CD4-positive, alpha-beta T cell treated with Interferon gamma for 1 hour (primary cell): ENCODE measurements at places on chromosomes 5 and 9.

- DNase-seq: no peak
Observed at GRCh38 chr9:80059979-80060378, 488.2 kb downstream of the TLE4 start.

DNA sequence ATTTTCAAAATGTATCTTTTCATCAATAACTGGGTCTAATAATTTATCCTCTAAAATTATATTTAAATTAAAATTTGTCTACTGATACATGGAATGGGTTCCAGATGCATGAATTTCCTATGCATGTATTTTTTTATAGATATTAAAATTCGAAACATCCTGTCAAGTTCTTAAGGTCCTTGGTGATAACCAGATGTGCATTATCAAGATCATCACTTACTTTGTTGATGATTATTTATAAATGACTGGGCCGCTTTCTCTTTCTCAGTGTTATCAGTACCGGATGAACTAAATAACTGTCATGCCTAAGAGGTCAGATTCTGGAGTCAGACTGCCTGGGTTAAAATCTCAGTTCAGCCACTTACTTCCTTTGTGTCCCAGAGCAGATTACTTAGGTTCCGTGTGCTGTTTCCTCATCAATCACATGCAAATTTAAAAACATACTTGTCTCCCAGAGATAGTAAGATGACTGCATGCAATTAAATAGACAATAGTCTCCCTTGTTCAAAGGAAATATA, 124.3 kb downstream of the TEX10 start:
- no peak for DNase-seq

- DNase-seq: no peak
Observed at GRCh38 chr9:15430920-15431844, 8.5 kb downstream of the SNAPC3 start.

DNA sequence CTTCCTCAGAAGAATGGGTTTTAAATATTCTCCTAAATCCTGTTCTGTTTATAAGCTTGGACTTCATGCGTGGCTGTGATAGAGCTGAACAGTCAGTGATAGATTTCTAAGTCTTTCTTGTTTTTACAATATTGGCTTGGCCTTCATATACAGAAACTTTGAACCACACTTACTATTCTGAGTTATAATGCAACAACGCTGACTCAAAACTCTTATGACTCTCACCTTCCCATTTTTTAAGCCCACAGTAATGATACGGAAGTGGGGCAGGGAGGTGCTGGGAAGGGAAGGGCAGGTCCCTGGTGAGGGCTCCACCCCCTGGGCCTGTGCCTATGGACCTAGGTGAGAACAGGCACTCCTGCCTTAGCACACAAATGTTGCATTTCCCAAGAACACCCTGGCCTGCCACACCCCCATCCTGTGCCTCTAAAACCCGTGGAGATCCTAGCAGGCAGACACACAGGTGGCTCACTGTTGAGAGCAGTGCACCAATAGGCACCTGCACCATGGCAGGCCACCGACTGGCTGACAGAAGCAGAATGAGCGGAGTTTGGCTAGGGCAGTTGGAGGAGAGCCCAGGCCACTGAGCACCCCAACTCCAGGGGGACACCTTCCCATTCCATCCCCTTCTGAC, 376.7 kb downstream of the GABRG2 start:
- DNase-seq: no peak

DNA sequence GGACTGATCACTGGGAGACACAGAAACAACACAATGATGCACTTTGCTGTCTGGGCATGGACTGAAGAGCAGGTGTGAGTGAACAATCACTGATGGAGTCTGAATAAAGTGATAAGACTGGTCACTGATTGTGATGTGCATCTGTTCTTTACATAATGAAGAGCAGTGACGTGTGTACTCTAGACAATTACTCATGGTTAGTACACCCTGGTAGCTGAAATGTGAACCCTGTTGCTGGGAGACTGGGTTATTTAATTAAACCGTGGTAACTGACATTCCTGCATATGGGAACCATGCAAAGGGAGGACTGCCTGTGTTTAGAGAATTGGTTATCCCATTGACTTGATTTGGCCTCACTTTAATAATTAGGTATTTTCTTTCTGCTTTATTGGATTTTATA, 202.9 kb downstream of the NR2F1-AS1 start:
- DNase-seq: no peak

DNA sequence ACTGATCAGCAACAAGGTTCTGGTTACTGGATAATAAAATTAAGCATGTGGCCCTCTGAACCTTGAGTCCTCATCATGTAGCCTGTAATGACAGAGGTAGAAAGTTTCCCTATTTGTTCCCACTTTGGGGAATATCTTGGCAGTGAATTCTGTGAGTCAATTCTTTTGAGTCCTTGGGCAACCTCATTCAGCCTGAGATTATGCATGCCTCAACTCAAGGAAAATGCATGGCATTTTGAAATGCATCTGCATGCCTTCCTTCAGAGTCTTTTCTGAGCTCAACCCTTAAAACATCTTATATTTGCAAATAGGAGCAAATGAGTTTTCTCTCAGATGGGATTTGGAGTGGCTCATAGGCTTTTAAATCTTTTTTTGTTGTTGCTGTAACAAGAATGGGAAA, 218.1 kb upstream of the CD180 start:
- no peak for DNase-seq

DNA sequence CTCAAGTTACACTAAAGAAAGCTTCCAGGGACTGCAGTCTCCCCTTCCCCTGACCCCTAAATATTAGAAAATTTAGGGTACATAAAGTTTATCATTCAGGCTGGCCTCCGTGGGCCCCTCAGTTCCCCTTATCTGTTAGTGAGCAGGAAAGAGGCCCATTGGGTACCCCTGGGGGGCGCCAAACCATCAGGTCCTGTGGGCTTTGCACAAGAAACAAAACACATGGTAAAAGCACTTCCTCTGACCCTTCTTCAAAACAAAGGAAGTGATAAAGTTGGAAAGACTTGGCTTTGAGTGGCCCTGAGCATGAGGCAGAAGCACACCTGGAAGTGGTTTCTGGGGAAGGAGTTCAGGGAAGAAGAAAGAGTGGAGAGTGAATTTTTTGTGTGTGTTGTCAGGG, 213.0 kb downstream of the SMARCA2 start:
- DNase-seq: no peak

DNA sequence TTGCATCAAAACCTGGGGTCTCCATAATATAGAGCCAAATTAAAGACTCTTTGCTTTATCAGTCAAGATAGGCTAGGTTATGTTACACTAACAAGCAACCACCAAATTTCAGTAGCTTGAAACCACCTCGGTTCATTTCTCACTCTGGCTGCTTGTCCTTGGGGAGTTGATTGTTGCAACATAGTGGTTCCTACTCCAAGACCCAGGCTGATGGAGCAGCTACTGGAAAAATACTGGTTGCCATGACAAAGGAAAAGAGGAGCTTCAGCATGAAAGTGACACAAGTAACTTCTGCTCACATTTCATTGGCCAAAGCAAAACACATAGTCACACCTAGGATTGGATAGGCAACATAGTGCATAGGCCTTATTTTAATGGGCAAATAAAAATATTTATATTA, 18.5 kb upstream of the RCL1 start:
- DNase-seq: no peak

DNA sequence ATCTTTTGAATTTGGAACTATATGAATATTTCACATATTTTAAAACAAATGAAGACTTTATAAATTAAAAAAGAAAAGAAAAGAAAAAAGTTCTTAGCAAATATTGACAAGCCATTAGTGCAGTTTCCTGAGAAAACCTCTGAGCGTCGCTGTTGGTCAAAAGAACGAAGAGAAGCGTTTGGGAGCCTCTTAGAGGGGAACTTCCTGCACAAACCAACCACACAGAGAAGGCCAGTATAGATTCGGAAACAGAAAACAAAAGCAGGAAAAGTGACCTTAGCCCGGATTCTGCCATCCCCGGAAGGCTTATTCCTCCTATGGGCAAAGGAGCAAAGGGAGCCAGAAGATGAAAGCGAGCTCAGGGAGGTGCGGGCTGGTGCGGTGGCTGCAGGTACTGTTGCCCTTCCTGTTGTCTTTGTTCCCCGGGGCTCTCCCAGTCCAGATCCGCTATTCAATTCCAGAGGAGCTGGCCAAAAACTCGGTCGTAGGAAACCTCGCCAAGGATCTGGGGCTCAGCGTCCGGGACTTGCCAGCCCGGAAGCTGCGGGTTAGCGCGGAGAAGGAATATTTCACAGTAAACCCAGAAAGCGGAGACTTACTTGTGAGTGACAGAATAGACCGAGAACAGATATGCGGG, at the start of gene PCDHGB2:
Gene PCDHGB2 (plus strand): TSS at position 205 of the 637 bp plus-strand sequence. CDS start 142 bp downstream, at position 347.
- no peak for DNase-seq

- DNase-seq: no peak
Observed at GRCh38 chr9:74817816-74818215, 69.9 kb downstream of the TRPM6 start.

GRCh38 chr9:12722131-12722530, 28.9 kb downstream of the TYRP1 start:
- DNase-seq: no peak

- DNase-seq: no peak
Observed at GRCh38 chr5:167415779-167416746, 875.4 kb upstream of the WWC1 start.

DNA sequence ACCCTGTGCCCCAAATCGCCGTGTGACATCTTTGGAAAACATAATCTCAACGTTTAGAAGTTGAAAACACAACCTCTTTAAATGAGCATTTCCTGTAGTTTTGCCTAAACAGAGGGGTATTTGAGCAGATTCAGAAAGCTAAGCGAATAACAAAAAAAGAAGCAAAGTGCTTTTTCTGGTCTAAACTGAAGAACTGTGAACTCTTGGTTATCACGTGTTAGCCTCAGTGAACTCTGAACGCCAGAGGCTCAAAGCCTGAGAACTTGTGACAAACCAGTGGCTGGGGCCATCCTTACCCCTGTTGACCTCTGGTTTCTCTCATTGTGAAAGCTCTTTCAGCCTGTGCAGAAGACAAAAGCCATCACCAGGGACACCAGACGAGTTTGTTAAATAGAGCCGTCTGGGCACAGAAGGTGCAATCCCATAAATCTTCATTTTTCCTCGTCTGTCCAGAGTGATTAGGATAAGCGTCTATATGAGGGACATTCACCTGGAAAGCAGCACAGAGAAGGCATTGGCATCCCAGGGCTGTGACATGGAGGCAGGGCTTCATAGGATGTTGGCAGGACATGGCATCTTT, 61.4 kb upstream of the ICE1 start:
- no peak for DNase-seq

GRCh38 chr9:79671558-79671957, 99.8 kb downstream of the TLE4 start:
- DNase-seq: no peak
